ENCODE measurements at places on chromosomes 6 and 20.
A peak's percentile ranks its signal among the peaks of the same experiment; 100 is the strongest.

DNA sequence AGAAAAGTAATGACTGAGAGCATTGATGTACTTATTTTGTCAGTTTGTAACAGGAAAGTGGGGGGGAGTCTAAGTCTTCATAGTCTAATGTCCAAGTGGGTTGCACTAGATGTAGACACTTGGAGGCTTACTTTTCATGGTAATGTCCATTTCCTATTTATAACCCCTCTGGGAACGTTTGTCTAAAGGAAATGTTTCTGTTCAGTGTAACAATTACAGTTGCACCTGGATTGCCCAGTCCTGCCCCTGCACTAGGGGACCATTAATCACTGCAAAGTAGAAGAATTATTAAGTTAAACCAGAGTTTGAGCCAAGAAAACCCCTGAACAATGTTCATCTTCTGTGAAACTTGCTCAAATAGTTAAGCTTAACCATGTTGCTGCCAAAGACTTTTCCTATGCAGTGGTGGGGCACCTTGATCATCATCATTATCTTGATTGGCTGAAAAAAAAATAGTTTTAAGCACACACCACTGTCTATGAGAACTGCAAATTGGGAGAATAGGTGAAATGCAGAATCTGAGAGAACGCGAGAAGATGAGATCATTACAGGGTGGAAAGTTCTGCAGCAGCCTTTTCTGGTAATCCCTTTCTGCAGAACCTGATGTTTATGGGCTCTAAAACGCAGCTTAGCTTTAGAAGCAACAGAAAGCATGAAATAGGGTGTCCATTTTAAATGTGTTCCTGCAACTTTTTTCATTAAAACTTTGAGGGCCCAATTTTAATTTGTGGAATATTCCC lies 106.0 kb downstream of the ZNF217 start:
- no peak for DNase-seq

- peak; percentile 12 for DNase-seq
Measured at GRCh38 chr20:5674176-5674660, 76.0 kb upstream of the SHLD1 start.

GRCh38 chr6:42162384-42162783 lies 10.8 kb upstream of the GUCA1A start:
- no peak for DNase-seq

GRCh38 chr20:60116128-60116909 lies 158.1 kb downstream of the CDH26 start:
- peak; percentile 60 for DNase-seq

- no peak for DNase-seq
Measured at GRCh38 chr6:24945054-24945453, 9.3 kb upstream of the RIPOR2 start.

GRCh38 chr6:26026833-26027490 lies 60.3 kb upstream of the HFE start:
- peak; percentile 97 for DNase-seq

DNA sequence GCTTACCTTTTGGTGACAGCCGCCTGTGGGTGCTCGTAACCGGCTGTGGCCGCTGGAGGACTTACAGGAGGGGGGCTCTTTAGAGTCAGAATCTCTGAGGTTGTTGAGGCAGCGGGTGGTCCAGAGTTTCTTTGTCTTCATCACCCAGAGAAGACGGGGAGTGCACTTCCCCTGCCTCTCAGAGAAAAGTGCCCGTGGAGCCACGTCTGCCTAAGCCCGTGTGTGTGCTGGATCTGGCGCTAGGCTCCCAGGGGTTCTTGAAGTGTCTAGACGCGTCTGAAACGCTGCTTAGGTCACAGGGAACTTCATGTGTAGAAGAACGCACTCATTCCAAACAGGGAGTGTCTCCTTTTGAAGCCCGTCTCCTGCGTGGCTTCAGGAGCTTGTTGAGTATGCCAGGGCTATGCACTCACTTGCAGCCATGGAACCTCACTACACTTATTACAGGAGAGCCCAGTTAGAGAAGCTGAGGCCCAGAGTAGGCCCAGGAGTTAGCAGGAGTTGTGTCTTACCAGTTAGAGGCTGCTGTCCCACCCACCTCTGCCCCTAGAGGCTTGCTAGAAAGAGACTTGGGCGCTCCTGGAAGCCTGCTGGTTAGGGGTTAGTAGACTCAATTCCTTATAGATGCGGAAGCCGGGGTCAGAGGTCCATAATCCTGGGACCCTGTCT lies 1.3 kb downstream of the LSM14B start:
- no peak for DNase-seq

DNA sequence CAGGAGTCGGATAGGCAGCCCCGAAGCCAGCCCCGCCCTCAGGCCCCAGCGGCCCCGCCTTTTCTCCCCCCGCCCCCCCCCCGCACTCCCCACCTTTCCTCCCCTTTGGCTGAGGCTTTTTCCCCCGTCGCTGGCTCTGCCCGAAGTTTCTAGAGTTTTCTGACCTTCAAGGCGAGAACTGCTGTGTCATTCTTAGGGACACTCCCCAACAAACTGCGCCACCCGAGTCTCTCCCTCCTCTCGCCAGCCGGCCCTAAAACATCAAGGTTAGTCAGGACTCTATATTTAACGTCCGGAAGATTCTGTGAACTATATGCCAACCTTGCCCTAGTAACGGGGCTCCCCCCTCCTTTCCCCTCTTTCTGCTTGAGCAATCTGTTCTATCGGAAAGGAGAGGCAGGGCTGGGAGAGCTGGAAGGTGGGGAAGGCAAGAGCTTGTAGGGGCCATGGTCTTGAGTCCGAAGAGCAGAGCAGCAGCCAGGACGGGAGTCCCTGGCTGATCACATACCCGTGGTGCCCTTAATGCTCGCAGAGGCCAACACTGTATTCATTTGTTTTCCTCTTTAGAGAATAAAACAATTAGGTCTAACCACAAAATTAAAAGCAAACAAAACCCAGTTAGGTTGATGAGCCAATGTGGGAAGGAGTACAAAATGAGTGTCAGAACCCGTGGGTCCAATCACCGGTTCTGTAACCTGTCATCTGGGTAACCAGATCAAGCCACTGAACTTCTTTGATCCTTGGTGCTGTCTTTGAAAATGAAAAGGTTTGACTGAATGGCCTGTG lies 5.3 kb upstream of the HSPA1B start:
- peak; percentile 84 for DNase-seq

DNA sequence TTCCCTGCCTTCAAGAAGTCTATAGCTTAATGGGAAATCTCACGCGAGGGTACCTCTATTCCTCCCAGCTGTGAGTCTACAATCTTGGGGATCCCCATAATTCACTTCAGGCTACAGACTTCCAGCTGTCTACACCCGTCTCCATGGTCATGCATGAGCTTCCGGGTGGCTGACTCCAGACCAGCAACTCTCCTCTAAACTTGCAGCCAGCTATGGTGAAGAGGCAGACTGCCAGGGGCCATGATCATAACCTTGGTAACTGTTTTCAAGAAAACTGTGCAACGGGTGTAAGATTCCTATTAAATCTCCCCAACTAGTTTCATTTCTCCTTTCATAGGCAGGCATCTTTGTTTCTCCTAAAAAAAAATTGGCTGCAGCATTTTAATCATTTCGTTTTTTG lies 534.4 kb upstream of the CHD6 start:
- no peak for DNase-seq

DNA sequence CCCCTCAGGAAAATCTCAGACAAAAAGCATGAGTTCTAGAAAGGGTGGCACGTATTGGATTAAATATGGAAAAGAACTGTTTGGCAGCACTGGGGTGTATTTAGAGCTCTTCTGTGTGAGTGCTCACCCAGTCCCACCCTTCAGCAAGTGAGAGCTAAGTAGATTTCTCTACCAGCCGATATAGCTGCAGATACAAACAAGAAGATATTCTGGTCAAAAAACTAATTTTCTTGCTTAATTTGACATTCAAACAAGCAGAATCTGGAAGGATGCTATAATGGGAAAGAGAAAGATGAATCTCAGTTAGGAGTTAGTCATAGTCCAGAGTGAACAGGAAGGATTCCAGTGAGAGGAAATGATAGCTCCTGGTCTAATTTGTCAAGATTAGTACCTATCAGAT lies 232.1 kb downstream of the TMEM242 start:
- DNase-seq, result no peak

DNA sequence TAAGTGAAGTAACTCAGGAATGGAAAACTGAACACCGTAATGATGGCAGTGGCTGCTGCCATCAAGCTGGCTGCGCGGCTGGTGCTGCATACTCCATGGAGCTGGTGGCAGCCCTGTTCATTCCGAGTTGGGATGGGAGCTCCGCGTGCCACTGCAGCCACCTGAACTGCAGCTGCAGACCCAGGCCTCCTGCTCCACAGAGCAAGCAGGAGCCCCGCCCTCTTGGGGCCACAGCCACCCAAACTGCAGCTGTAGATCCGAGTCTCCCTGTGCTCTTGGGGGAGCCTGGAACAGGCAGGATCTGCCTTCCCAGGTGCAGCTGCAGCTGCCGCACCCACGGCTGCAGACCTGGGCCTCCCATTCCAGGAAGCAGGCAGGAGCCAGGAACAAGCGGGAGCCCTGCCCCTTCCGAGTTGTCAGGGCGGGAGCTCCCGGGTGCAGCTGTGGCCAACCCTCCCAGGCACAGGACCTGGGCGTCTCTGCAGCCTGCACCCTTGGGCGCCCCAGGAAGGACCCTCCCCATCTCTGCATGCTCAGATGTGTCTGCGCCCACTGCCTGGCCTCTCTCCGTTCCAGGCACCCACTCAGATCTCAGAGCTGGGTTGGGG lies 120.2 kb downstream of the GMPR start:
- DNase-seq, result no peak

- DNase-seq, result peak; percentile 78
Measured at GRCh38 chr6:117265410-117266256, at the start of gene VGLL2. VGLL2 (plus strand) TSS chr6:117265558; CDS start chr6:117265764, 206 bp downstream.

GRCh38 chr6:135503703-135504475 lies 6.3 kb upstream of the AHI1 start:
- DNase-seq, result no peak

GRCh38 chr6:161074496-161075121 lies 83.0 kb downstream of the MAP3K4 start:
- DNase-seq, result no peak

GRCh38 chr6:83442752-83443151 lies 11.9 kb upstream of the ME1 start:
- DNase-seq, result peak; percentile 32

GRCh38 chr6:111942561-111942960 lies 69.3 kb upstream of the FYN start:
- no peak for DNase-seq

GRCh38 chr20:32112841-32113240 lies 3.3 kb downstream of the TM9SF4 start:
- peak; percentile 9 for DNase-seq

DNA sequence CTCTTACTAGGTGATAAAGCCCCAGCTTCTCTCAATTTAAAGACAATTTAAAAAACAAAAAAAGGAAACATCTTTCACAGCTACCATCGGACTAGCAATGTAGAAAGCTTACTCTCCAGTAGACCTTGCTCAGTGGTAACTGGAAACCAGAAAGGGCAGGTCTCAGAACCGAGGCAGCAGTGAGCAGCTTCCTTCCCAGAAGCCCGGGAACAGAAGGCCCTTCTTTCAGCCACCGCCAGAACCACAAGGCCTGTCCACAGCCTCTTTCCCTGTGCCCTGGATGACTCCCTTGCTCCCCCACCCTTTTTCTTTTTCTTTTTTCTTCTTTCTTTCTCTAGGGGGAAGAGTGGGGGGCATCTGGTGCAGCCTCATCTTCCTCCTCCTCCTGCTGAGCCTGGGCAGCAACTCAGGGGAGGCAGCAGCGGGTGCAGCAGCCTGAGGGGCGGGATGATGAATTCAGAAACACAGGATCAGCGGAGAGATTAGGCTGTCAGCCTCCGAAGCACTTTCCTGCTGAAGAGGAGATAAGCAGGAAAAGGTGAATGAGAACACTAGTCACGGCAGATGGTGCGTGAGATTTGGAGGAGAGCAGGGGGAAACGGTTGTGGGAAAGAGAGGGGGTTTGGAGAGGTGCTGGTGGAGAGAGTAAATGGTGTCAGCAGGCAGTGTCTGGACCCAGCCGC lies 158.5 kb downstream of the ID4 start:
- no peak for DNase-seq

DNA sequence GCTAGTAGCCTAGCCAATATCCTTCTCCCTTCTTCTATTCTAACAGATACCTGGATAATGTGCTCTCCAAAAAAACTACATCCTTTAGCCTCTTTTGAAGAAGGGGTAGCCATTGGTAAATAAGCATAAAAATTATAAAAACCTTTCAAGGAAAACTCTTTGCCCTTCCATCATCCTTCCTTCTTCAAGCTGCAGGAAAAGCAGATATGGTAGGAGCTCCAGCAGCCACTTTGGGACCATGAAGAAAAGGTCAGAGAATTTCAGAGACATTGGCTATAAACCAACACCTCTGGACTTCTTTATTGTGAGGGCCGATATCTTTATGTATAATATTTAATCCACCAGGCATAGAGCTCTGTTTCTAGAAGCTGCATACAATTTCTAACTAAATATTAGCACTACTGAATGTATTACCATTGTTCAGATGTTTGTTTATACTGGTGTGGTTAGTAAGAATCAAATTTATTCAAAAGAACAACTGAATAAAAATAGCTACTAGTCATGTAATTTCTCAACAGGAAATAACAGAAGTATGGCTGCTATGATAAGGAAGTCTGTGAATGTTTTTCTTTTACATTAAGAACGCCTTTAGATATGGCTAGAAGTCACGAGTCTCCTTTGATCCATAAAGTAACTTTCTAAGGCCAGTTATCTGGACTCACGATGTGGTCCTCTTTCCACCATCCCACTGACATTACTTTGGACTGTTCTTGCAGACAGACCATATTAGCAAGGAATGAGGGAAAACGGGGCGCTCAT lies 32.2 kb downstream of the MYLK4 start:
- no peak for DNase-seq

All from Daoy (cell line).